ENCODE measurements at places on chromosomes 1 and 21.
A peak's percentile ranks its signal among the peaks of the same experiment; 100 is the strongest.

GRCh38 chr1:162055062-162055461, 14.4 kb upstream of the NOS1AP start:
- peak; percentile 92 for DNase-seq

- DNase-seq, result no peak
Measured at GRCh38 chr1:184861755-184862336, 107.2 kb upstream of the EDEM3 start.

- DNase-seq, result no peak
Measured at GRCh38 chr1:27971674-27972073, 11.9 kb downstream of the XKR8 start.

DNA sequence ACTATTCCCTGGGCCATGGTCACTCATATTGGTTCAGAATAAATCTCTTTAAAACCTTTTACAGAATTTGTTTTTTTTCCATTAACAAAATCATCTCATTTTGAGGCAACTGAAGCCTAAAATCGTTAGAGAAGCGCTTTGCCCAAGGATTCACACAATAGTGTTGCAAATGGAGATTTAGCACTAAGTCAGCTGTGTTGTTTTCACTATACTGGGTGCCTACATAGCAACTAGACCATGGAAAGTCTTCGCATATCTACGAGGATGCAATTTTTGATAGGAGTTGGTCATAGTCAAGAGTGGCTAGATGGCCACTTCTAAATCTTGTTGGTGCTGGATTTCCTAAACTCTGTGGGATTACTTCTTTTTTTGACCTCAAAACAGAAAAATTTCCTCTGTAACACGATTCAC, 530 bp upstream of the TIPRL start:
- no peak for DNase-seq

GRCh38 chr21:44840771-44841170, 22.9 kb upstream of the SUMO3 start:
- no peak for DNase-seq

All from NCI-H226 (cell line).